ENCODE measurements at places on chromosomes 5 and 9. TPM values are rescaled to one million over a fixed set of nuclear protein-coding genes. Genes with fewer than 3 reads are reported as not detected.

The FGF1 gene
- total RNA-seq, result 3.1 TPM

The SEMA4D gene
- total RNA-seq, result 6.4 TPM

The AK1 gene
- total RNA-seq, result 56.5 TPM

The ZNF608 gene
- 18.5 TPM for total RNA-seq

The CD72 gene
- total RNA-seq, result not detected

The ACTBL2 gene
- 0.56 TPM for total RNA-seq

The SCGB3A2 gene
- not detected for total RNA-seq

The HBEGF gene
- 21.3 TPM for total RNA-seq

The NEUROG1 gene
- not detected for total RNA-seq

The LURAP1L gene
- 20.0 TPM for total RNA-seq

The DOK3 gene
- total RNA-seq, result 2.3 TPM

The RAB3C gene
- not detected for total RNA-seq

The JMY gene
- total RNA-seq, result 15.7 TPM

The RNF38 gene
- total RNA-seq, result 5.7 TPM
